Activated T-cell treated with anti-CD3 and anti-CD28 coated beads for 48 hours (primary cell): ENCODE measurements at places on chromosomes 16 and 17.
A peak's percentile ranks its signal among the peaks of the same experiment; 100 is the strongest.

DNA sequence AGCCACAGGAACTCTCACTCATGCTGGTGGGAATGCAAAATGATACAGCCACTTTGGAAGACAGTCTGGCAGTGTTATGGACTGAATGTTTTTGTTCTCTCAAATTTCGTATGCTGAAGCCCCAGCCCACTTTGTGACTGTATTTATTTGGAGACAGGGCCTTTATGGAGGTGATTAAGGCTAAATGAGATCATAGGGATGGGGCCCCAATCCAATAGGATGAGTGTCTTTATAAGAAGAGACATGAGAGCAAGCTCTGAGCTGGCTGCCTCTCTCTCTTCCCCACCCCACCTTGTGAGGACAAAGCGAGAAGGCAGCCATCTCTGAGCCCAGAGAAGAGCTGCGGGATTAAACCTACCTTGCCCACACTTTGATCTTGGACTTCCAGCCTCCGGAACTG, 21.9 kb upstream of the RAI1 start:
- no peak for DNase-seq

DNA sequence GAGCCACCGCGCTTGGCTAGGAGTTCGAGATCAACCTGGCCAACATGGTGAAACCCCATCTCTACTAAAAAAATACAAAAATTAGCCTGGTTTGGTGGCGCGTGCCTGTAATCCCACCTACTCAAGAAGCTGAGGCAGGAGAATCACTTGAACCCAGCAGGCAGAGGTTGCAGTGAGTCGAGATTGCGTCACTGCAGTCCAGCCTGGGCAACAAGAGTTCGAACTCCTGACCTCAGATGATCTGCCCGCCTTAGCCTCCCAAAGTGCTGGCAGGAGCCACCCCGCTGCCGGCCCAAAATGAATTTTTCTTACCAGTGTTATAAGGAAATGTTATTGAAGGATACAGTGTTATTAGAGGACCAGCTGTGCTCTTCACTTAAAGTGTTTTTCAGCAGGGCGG, 2.3 kb downstream of the NUP85 start:
- no peak for DNase-seq

GRCh38 chr16:65064131-65064530, 57.7 kb downstream of the CDH11 start:
- no peak for DNase-seq

DNA sequence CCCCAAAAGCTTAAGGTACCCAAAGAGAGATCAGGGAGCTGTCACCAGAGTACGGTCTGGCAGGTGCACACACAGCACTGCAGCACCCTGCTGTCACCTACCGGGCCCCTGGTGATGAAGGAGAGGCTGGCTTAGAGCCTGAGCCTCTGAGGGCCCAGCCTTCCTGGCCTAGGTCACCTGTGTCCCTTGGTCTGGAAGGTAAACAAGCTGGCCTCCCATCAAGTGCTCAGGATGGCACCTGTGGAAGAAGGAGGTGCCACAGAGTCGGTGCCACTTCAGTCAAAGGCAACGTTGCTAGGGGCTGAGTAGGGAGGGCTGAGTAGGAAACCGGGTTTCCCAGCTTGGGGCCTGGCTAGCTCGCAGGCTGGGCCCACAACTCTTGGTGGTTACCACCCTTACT, 70.7 kb downstream of the COG7 start:
- no peak for DNase-seq

DNA sequence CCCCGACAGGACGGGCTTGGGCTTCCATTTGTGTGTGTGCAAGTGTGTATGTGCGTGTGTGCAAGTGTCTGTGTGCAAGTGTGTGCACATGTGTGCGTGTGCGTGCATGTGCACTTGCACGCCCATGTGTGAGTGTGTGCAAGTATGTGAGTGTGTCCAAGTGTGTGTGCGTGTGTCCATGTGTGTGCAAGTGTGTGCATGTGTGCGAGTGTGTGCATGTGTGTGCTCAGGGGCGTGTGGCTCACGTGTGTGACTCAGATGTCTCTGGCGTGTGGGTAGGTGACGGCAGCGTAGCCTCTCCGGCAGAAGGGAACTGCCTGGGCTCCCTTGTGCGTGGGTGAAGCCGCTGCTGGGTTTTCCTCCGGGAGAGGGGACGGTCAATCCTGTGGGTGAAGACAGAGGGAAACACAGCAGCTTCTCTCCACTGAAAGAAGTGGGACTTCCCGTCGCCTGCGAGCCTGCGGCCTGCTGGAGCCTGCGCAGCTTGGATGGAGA, 23.1 kb upstream of the ITGAX start:
- DNase-seq: no peak

DNA sequence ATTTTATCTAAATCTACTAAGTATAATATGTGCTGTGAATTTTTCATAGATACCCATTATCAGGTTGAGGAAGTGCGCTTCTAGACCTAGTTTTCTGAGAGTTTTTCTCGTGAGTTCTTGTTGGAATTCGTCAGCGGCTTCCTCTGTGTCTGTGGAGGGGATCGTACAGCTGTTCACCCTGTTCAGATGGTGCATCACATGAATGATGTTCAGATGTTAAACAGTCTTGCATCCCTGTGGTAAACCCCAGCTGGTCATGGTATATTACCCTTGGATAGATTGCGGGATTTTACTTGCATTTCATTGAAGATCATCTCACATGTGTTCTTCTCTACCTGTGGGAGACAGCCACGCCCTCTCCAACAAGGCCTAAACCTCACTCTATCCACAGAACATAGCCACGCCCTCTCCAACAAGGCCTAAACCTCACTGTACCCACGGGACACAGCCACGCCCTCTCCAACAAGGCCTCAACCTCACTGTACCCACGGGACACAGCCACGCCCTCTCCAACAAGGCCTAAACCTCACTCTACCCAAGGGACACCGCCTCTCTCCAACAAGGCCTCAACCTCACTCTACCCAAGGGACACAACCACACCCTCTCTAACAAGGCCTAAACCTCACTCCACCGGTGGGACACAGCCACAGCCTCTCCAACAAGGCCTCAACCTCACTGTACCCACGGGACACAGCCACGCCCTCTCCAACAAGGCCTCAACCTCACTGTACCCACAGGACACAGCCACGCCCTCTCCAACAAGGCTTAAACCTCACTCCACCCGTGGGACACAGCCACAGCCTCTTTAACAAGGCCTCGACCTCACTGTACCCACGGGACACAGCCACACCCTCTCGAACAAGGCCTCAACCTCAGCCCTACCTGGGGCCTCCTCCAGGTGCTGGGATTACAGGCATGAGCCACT, 180.2 kb upstream of the CHMP6 start:
- DNase-seq: no peak

GRCh38 chr16:11198375-11198774, 57.6 kb downstream of the SOCS1 start:
- DNase-seq: no peak

DNA sequence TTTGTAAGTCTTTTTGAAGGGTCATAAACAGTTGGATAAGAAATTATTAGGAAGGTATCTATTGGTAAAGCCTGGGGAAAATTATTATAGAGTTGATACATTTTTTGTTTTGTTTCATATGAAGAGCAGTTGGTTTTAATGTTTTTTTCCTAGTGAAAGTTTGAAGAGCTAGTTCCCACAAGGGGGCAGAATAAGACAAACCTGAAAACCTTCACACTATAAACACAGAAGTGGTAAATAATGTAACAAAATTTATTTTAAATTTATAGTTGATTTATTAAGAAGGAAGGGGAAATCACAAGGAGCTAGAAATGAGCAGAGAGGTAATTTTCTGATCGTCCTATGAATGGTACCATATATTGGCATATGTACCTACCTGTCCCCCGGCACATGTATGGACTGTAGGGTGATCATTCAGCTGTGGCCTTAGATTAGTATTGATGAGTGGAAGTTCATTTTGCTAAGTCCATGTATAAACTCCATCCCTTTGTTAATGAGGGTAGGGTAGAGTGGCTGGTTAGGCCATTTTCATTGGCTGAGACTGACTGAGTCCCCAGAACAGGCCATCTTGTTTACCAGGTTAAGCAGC, 116.3 kb downstream of the TANC2 start:
- DNase-seq: no peak

DNA sequence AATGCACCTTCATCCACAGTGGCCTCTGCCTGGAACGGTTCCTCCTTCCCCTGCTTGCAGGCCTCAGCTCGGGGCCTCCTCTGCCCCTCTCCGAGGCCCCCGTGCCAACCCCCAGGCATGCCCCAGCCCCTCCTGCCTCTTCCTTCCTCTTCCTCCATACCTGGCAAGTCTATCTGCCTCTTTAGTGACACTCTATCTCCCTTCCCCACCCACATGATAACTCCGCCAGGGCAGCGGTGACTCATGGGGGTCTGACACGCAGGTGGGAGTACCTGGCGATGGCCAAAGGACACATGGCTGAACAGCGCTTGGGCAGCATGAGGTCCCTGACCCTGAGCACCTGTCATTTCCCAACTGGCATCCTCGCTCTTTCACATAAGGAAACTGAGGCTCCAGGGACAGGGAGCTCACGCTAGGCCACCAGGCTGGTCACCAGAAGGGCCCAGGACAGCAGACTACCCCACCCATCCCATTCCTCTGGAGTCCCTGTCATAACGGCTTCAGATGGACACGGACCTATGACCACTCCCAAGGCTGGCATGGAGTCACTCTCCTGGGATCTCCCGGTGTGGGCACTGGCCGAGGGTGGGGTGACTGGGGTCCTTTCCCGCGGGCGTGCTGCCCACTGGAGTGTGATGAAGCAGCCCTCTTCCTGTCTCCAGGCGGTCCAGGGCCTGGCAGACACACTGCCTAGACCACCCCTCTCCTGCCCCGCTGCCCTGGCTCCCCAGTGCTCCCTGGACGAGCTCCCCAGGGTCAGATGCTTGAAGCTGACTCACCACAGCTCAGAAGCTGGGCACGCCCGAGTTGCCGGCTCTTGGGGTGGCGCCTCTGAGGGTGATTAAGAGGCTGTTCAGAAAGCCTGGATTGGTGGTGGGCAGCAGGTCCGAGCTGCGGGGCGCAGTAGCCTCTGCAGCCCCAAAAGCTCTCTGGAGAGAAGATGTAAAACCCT, 100.6 kb downstream of the ENGASE start:
- DNase-seq: no peak

DNA sequence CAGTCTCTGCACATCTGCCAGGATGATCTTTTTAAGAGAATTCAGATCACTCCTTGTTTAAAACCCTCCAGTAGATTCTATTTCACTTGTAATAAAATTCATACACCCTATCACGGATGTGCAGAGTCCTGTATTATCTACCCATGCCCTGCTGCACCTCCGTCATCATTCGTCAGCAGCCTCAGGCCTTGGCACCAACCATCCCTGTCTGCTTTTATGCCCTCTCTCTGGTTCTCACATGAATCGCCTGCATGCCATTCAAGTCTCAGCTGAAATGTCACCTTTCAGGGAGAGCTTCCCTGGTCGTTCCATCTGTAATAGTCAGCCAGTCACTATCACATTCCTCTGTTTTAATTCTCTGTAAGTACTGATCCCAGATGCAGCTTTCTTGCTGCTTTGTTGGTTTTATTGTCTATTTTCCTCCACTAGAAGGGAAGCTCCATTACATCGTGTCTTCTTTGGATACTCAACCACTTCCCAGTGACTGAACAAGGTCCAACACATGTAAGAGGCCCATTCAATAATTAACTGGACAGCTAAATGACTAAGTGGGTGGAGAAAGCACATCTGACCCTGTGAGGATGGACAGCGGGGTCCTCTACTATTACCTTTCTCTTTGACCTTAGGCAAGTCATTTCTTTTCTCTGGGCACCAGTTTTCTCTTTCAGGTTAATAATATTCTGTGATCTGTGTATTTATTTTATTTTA, 81.2 kb upstream of the GOT2 start:
- DNase-seq: no peak

DNA sequence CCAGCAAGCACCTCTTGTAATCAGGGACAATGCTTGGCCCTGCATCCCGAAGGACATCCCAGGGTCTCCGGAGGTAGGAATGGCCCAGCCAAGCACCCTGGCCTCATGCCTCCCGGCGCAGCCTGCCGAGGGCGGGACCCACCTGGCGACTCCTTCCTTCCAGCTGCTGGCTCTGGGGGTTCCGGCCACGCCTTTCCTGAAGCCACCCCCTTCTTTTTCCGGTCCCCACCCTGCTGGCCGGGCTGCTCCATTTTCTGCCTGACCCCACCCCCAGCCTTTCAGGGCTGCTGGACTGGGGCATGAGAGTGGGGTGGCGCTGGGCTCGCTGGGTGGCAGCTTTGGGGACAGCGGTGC, 22.5 kb upstream of the CIBAR2 start:
- no peak for DNase-seq

GRCh38 chr16:66619534-66620428, 15.3 kb downstream of the CMTM3 start:
- no peak for DNase-seq

- no peak for DNase-seq
Measured at GRCh38 chr16:31535737-31536136, 8.0 kb downstream of the AHSP start.

DNA sequence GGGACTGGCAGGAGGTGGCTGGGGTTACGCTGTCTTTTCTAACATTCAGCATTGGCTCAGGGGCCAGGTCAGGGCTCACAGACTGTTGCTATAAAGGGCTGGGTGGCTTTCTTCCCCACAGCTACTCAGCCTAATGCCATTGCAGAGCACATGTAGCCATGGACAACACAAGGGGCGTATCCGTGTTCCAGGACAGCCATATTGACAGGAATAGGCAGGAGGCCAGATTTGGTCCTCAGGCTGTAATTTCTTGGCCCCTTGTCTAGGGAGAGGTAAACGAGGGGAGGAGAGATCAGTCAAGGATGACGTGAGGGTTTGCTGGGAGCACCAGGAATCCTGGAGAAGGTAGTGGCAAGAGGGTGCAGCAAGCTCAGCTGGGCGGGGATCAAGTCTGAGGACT, 21.2 kb upstream of the MYO15B start:
- DNase-seq: no peak

GRCh38 chr17:58233543-58233942, 4.8 kb upstream of the LPO start:
- no peak for DNase-seq

DNA sequence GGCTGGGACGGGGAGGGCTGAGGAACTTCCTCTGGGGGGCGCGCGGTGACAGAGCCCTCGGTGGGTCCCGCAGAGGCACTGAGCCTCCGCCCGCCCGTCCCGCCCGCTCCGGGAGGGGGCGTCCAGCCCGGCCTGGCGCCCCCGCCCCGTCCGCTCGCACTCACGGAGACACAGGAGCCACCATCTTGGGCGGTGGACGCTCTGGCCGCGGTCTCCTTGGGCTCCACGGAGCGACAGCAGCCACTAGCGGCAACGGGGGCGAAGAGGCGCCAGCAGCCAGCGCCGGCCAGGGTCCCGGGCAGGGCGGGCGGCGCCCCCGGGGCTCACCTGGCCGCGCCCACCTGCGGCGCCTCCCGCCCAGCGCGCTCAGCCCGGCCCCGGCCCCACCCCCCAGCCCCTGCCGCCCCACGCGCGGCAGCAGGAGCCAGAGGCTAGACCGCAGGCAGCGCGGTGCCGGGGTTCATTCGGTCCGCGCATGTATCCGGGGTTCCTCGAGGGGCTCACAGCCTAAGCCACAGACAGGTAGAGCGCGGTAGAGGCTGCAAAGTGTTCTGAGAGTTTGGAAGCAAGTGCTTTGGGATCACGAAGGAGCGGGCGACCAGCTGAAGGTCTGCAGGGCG, at the start of gene C17orf113:
TSS of gene C17orf113 (minus strand) at position 209 of the 620 bp plus-strand sequence. CDS start 7,225 bp downstream, outside the sequence.
- DNase-seq: peak; percentile 29
